ENCODE measurements at places on chromosomes 1 and 21.

DNA sequence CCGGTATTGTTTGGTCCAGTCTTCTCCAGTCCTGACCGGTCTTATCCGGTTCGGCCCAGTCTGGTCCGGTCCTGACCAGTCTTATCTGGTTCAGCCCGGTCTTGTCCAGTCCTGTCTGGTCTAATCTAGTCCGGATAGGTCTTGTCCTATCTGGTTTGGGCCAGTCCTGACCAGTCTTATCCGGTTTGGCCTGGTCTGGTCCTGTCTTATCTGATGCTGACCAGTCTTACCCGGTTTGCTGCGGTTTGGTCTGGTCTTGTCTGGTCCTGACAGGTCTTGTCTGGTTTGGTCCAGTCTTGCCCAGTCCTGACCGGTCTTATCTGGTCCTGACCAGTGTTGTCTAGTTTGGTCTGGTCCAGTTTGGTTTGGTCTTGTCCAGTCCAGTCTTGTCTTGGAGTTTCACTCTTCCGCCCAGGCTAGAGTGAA lies 30.1 kb downstream of the DHX9 start:
- no peak for DNase-seq

GRCh38 chr1:59693406-59693805 lies 121.3 kb upstream of the HOOK1 start:
- DNase-seq, result no peak

GRCh38 chr1:54850069-54850730 lies 36.8 kb downstream of the DHCR24 start:
- no peak for DNase-seq

GRCh38 chr1:42165511-42166210 lies 1.1 kb upstream of the GUCA2A start:
- peak; percentile 95 for DNase-seq

DNA sequence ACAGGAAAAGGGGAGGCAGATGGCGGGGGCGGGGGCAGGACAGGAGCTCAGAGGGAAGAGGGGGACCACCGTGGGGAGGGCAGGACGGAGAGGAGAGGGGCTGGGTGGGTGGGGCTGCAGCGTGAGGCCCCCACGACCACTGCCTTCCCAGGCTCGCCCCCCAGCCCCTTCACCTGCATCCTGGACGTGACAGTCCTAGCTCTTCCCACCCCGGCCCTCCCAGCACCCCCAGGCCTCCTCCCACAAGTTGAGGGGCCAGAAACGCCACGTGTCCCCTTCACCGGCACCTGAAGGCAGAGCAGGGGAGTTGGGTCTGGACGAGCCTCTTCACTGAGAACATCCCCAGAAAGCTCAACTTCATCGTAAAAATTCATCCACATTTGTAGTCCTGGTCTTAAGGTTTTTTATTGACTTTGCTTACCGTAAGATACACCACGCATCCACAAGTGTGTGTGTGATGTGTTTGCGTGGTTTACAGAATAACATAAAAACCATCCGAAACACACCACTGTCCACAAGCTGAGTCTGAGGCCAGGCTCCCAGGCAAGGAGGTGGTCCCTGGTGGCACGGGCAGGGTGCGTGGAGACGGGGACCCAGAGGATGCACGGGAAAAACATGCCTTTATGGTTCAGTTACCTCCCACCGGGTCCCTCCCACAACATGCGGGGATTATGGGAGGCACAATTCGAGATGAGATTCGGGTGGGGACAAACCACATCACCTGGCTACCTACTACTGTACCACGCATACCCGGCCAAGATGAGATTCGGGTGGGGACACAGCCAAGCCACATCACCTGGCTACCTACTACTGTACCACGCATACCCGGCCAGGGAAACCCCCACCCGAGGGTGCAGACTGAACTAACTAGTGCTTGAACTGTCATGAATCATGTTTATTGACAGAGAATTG lies 13.9 kb upstream of the COL18A1 start:
- DNase-seq, result no peak

All from LoVo (cell line).